Activated T-helper 2 cell treated with anti-CD3 and anti-CD28 coated beads, Interferon-gamma antibody, Interleukin-2, Interleukin-4, amounts not matched to agents 10 μg/mL and 5 μg/mL and 100 μg/mL, durations not matched to agents 14 hours and 24 hours and 36 hours (primary cell): ENCODE measurements at places on chromosomes 12 and 14. TPM values are rescaled to one million over a fixed set of nuclear protein-coding genes. Genes with fewer than 3 reads are reported as not detected.

DACT1 gene
- total RNA-seq = 6.6 and 7.8 TPM in 2 replicates

ASB2 gene
- 19.8 TPM in 2 replicates for total RNA-seq

RBMS2 gene
- total RNA-seq = 7.9 and 11.0 TPM in 2 replicates

FBXW8 gene
- total RNA-seq = 3.3 and 3.5 TPM in 2 replicates

AMDHD1 gene
- 0.30 and 0.97 TPM in 2 replicates for total RNA-seq

HEATR5A gene
- 23.1 TPM in 2 replicates for total RNA-seq

KIF5A gene
- 3.0 and 3.4 TPM in 2 replicates for total RNA-seq

GLT1D1 gene
- 3.2 and 3.8 TPM in 2 replicates for total RNA-seq

MUCL1 gene
- 0.51 TPM in 1 of 2 replicates, not detected in the other for total RNA-seq

ENO2 gene
- 230 and 235 TPM in 2 replicates for total RNA-seq

- H3K4me3 ChIP-seq = no peak overlapping the region
- no peaks in the 10 kb centered on the region for H3K27me3 ChIP-seq
- no peaks in the 10 kb centered on the region for H3K4me1 ChIP-seq
These were observed 291.4 kb downstream of the NAV3 start for GRCh38 chr12:78121969-78122610.

GRCh38 chr14:20681348-20682126 lies 2.8 kb upstream of the RNASE4 start:
- no peaks in the 10 kb centered on the region for H3K36me3 ChIP-seq
- H3K27ac ChIP-seq = no peak overlapping the region
- H3K27me3 ChIP-seq = peaks cover 2% of the 10 kb centered on the region
- H3K4me3 ChIP-seq = no peak overlapping the region

DNA sequence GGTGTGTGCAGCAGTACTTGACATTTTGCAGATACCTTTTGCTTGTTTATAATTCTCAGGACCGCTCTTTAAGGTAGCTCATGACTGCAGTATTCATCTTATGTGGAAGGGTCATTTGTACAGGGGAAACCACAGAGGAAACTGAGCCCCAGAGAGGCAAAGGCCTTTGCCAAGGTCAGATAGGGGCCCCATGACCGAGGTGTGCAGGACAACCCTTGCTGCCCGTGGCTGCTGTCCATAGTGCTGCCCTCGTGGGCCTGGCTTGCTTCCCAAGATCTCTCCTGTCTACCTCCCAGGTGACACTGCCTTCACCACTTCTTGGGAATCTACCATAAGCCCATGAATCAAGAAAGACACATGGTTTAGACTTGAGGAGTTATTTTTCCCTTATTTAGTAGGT lies 198.7 kb upstream of the BCL2L14 start:
- H3K36me3 ChIP-seq = peaks cover 68% of the 10 kb centered on the region
- H3K27ac ChIP-seq = no peak overlapping the region
- peaks cover 27% of the 10 kb centered on the region for H3K4me1 ChIP-seq
- H3K27me3 ChIP-seq = no peaks in the 10 kb centered on the region
- no peak overlapping the region for H3K4me3 ChIP-seq

- peaks cover 4% of the 10 kb centered on the region for H3K4me1 ChIP-seq
- no peak overlapping the region for H3K27ac ChIP-seq
- DNase-seq = no peak
- no peaks in the 10 kb centered on the region for H3K27me3 ChIP-seq
These were observed 73.9 kb downstream of the ARMH4 start for GRCh38 chr14:58078068-58078467.

- H3K4me1 ChIP-seq = peaks cover 22% of the 10 kb centered on the region
- H3K4me3 ChIP-seq = no peak overlapping the region
- H3K36me3 ChIP-seq = peaks cover 42% of the 10 kb centered on the region
- no peak for DNase-seq
These were observed 3.7 kb downstream of the SIVA1 start for GRCh38 chr14:104756477-104757237.

DNA sequence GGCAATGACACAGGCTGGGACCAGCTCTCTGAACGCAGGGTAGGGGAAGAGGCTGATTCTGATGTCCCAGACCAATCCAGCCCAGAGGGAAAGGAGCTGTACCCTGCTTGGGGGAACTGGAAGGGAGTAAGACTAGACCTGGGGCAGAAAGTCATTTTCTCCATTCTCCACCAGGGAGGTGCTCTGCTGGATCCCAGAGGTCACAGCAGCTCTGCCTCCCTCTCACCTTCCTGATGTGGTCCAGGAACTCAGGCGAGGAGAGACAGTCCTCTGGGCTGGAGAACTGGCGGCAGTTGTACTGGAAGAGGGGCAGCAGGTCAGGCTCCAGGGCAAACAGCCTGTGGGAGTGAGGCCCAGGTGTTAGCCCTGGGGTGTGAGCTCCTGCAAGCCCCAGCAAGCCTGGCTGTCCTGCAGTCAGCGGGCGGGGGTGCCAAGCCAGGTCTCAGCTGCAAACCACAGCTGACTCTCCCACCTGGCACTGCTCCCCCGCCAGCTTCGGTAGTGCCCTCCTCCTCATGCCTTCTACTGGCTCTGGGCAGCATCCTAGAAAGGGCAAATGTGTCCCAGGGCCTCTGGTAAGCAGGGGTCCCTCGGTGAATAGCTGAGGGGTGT lies 1.9 kb downstream of the NGB start:
- DNase-seq = no peak
- no peaks in the 10 kb centered on the region for H3K4me1 ChIP-seq
- H3K4me3 ChIP-seq = no peak overlapping the region
- H3K27me3 ChIP-seq = peaks cover 39% of the 10 kb centered on the region
- no peaks in the 10 kb centered on the region for H3K36me3 ChIP-seq

GRCh38 chr12:31228811-31229792 lies 96.8 kb downstream of the SINHCAF start:
- no peak overlapping the region for H3K4me3 ChIP-seq
- H3K27me3 ChIP-seq = no peaks in the 10 kb centered on the region
- no peaks in the 10 kb centered on the region for H3K4me1 ChIP-seq
- no peak overlapping the region for H3K27ac ChIP-seq

- no peaks in the 10 kb centered on the region for H3K36me3 ChIP-seq
- no peak overlapping the region for H3K4me3 ChIP-seq
These were observed 10.4 kb downstream of the KCNJ8 start for GRCh38 chr12:21764065-21764464.

GRCh38 chr14:91333650-91334039 lies 84.0 kb downstream of the CCDC88C start:
- H3K4me1 ChIP-seq = peaks cover 32% of the 10 kb centered on the region
- no peak for DNase-seq
- H3K4me3 ChIP-seq = no peak overlapping the region
- peaks cover 55% of the 10 kb centered on the region for H3K36me3 ChIP-seq

DNA sequence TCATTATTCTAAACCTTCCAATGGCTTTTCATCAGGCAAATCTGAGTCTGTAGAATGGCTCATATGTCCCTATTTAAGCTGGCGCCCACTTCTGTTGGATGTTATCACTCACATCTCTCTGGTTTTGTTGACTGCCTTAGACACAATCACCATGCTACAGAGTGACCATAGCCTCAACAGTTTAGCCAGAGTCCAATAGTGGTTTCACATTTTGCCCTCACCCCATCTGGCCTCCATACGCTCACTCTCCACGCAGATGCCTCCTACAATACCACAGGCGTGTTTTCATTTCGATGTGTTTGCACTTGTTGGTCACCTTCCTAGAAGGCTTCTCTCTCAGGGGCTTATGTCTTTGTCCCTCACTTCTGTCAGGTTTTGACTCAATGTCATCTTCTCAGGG lies 3.4 kb downstream of the KLRB1 start:
- peaks cover 11% of the 10 kb centered on the region for H3K27me3 ChIP-seq
- DNase-seq = no peak
- no peak overlapping the region for H3K4me3 ChIP-seq
- peaks cover 6% of the 10 kb centered on the region for H3K36me3 ChIP-seq
- peaks cover 8% of the 10 kb centered on the region for H3K4me1 ChIP-seq

GRCh38 chr12:94195483-94195882 lies 47.1 kb downstream of the PLXNC1 start:
- H3K4me3 ChIP-seq = no peak overlapping the region
- no peak overlapping the region for H3K27ac ChIP-seq
- DNase-seq = no peak

GRCh38 chr14:50237427-50237826 lies 6.0 kb upstream of the SOS2 start:
- no peak overlapping the region for H3K4me3 ChIP-seq
- no peak overlapping the region for H3K27ac ChIP-seq
- H3K36me3 ChIP-seq = peaks cover 21% of the 10 kb centered on the region
- peaks cover 2% of the 10 kb centered on the region for H3K27me3 ChIP-seq
- peaks cover 15% of the 10 kb centered on the region for H3K4me1 ChIP-seq
- no peak for DNase-seq

GRCh38 chr12:73421832-73422231 lies 1115.8 kb upstream of the ATXN7L3B start:
- H3K4me3 ChIP-seq = no peak overlapping the region
- H3K27ac ChIP-seq = no peak overlapping the region
- DNase-seq = no peak
- H3K4me1 ChIP-seq = peaks cover 1% of the 10 kb centered on the region

- no peak overlapping the region for H3K27ac ChIP-seq
- no peak overlapping the region for H3K4me3 ChIP-seq
- H3K27me3 ChIP-seq = no peaks in the 10 kb centered on the region
- peaks cover 4% of the 10 kb centered on the region for H3K36me3 ChIP-seq
- DNase-seq = no peak
These were observed 48.5 kb downstream of the PHLDA1 start for GRCh38 chr12:75982979-75983660.

DNA sequence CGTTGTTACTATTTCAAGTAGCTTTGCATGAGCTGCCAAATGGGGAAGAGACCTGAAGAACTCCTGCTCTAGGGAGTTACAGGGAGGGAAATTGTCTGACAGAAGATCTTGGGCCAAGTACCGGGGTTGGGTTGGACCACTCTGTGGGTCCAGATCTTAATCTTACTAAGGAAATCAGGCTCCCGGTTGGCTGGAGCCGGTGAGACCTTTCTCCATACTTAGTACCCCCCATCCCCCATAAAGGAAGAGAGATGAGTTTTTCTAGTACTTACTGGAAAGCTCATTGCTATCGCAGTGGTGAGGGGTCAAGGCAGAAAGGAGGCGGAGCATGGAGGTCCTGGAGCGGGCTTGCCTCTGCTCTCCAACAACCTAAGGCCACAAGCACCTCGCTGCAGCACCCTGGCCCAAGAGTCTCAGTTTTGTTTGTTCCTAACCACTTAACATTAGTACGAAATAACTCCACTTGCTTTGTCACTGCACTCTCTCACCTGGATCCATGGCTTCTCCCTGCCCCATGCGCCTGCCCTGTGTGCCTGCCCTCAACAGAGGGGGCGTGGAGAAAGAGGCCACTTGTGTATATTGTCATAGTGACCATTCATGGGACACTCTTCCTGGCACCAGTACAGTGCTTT lies 6.8 kb upstream of the UNC119B start:
- H3K27ac ChIP-seq = no peak overlapping the region
- H3K36me3 ChIP-seq = peaks cover 48% of the 10 kb centered on the region
- H3K27me3 ChIP-seq = no peaks in the 10 kb centered on the region
- no peaks in the 10 kb centered on the region for H3K4me1 ChIP-seq

- no peak for DNase-seq
- no peaks in the 10 kb centered on the region for H3K27me3 ChIP-seq
- no peaks in the 10 kb centered on the region for H3K36me3 ChIP-seq
- no peak overlapping the region for H3K27ac ChIP-seq
- no peaks in the 10 kb centered on the region for H3K4me1 ChIP-seq
- H3K4me3 ChIP-seq = no peak overlapping the region
These were observed 35.5 kb upstream of the ALX1 start for GRCh38 chr12:85244561-85244960.

- peaks cover 17% of the 10 kb centered on the region for H3K4me1 ChIP-seq
- H3K27me3 ChIP-seq = peaks cover 3% of the 10 kb centered on the region
- no peak overlapping the region for H3K27ac ChIP-seq
- no peak overlapping the region for H3K4me3 ChIP-seq
- DNase-seq = no peak
- peaks cover 28% of the 10 kb centered on the region for H3K36me3 ChIP-seq
These were observed 22.4 kb downstream of the CLEC2A start for GRCh38 chr12:9909724-9910123.

- no peak overlapping the region for H3K27ac ChIP-seq
- H3K4me1 ChIP-seq = no peaks in the 10 kb centered on the region
- no peak for DNase-seq
These were observed 105.1 kb downstream of the STXBP6 start for GRCh38 chr14:24944800-24945199.

DNA sequence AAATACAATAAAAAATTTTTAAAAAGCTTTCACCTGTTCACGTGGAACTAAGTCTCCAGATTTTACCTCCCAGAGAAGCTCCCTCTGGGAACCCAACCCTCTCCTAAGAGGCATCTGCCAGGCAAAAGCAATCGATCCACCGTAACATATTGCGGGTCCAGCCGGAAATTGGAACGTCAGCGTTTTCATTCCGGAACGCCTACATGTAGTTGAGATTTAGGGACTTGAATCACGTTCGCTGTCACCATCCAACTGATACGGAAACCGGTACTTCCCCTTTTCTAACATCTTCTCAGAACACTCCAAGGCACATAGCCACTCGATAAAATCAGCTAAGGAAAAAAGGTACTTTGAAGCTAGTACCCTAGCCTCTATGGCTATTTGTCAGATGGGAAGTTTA lies 70.3 kb downstream of the COX16 start:
- DNase-seq = no peak
- H3K27me3 ChIP-seq = peaks cover 12% of the 10 kb centered on the region
- no peak overlapping the region for H3K4me3 ChIP-seq
- no peak overlapping the region for H3K27ac ChIP-seq
- H3K4me1 ChIP-seq = no peaks in the 10 kb centered on the region

DNA sequence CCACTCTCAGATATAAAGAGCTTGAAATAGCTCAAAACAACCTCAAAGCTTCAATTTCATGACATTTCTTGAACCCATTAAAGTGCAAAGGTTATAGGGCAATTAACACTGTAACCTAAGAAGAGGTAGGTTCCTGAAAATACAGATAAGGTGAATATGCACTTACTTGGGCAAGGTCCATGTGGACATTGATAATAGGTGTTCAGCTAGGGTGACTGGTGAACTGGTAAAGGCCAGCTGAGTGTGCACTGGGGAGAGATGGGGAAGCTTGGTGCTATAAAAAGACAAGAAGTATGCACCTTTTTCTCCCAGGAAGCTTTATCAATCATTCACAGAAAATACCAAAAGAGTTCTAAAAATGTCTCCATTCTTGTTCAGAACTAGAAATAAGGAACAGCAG lies 418.6 kb downstream of the SLC16A7 start:
- H3K4me3 ChIP-seq = no peak overlapping the region
- no peaks in the 10 kb centered on the region for H3K36me3 ChIP-seq
- no peaks in the 10 kb centered on the region for H3K27me3 ChIP-seq
- no peak for DNase-seq
